Activated T-cell treated with anti-CD3 and anti-CD28 coated beads, Interleukin-2, amount 50 U/mL, for 4 hours (primary cell): ENCODE measurements at places on chromosomes 16 and 17. TPM values are rescaled to one million over a fixed set of nuclear protein-coding genes. Genes with fewer than 3 reads are reported as not detected.

DNA sequence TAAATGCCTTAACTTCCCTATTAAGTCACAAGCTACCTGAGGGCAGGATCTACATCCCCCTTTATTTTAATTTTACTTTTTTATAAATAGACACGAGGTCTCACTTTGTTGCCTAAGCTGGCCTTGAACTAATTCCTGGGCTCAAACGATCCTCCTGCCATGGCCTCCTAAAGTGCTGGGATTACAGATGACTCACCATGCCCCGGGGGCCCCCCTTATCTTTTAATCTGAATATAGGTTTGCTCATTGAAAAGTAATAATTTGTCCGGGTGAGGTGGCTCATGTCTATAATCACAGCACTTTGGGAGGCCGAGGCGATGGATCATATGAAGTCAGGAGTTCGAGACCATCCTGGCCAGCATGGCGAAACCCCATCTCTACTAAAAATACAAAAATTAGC is 14.2 kb downstream of the ETV4 start:
- DNase-seq, result no peak

DNA sequence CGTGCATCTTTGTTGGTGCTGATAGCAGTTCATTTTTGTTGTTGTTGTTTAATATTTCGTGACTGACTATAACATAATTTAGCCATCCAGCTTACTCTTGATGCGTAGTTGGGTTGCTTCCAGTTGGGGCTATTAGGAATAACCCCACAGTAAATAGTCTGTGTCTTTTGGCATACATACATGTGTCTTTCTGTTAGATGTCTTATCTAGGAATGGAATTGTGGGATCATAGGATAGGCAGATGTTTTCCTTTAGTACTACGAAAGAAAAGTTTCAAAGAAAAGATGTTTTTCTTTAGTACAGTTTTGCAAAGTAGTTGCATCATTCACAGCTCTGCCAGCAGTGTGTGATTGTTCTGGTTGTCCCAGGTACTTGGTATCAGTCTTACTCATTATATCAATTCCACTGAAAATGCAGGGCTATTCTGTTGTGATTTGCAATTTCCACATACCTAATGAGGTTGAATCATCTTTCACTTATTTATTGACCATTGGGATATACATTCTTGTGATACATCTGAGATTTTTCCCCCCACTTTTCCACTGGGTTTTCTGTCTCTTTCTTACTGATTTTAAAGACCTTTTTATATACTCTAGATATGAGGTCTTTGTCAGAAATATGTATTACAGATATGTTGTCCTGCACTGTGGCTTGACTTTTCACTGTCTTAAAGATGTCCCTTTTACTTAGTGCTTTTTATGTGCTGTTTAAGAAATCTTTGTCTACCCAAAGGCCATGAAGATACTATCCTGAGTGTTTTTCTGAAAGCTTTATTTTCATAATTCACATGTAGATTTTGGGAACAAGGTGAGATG is 173.3 kb downstream of the MRTFB start:
- no peak for DNase-seq

The SMIM22 gene
- not detected for total RNA-seq

DNA sequence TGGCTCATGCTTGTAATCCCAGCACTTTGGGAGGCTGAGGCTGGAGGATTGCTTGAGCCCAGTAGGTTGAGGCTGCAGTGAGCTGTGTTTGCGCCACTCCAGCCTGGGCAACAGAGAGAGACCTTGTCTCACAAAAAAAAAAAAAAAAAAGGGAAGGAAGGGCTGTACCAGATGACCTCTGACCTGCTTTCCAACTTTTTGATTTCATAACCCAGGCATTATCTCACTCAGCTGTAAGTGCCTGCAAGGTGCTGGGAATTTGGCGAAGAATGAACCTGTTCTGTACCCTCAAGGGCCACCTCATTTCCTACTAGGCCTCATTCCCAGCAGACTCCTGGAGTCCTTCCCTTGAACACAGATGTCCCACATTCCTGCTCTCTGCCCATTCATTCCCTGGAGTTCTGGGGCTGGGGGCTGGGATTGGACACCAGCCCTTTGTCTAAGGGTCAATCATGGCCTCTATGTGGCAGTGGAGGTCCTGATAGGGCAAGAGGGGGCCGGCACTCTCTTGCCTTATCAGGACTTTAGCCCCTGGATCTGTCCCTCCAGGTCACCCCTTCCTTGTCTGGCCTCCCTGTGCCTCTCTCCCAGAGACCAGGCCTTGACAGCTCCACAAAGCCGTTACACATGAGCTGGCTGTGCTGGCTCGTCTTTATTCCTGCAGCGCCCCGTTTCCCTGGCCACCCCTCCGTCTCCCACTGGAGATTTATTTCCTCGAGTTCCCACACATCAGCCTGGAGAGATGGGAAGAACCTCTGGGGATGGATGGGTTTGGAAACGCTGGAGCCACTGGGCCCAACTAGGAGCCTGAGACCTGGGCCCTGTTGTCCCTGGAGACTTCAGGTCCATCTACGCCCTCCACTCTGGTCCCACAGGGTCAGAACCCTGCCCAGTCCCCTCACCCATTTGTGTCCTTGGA is 821 bp upstream of the GFAP start:
- no peak for DNase-seq

The PRR35 gene
- 0.11 TPM for total RNA-seq

GRCh38 chr17:36070427-36070826 is 6.4 kb downstream of the CCL18 start:
- DNase-seq, result no peak

DNA sequence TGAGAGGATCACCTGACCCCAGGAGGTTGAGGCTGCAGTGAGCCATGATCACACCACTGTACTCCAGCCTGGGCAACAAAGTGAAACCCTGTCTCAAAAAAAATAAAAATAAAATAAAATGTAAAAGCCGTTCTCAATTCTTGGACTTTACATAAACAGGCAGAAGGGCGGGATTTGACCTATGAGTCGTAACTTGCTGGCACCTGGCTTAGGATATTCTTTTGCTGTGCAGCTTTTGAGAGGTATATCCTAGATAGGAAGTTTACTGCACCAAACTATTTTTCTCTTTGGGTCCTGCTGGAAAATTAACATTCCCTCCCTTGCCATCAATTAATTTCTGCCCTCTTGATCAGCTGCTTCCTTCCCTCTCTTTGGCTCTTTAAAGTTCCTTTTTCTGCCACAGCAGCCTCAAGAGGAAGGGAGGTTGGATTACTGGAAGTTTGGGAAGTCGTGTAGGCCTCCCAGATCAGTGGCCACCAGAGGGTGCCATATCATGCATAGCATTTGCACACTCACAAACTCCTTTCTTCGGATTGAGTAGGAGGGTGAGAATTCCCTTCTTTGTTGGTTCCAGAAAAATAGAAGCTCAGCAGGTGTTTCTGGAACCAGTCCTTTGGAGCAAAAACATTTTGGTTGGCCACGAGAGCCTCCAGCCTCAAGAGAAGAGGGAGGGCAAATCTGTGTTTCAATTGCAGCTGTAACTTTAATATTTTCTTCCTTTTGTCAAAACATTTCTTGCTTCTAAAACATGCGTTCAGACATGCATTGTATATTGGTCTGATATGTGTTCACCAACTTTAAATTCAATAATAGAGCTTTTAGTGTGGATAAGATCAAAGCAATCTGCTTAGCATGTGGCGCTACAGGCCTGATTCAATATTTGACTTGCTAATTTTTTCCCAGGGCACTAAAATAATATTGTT is 147.3 kb downstream of the CCDC182 start:
- no peak for DNase-seq

GRCh38 chr16:30401768-30402425 is 5.5 kb upstream of the ZNF771 start:
- no peak for DNase-seq

The ANKRD40CL gene
- not detected for total RNA-seq
